ENCODE measurements at places on chromosomes 11 and 22.
A peak's percentile ranks its signal among the peaks of the same experiment; 100 is the strongest.

DNA sequence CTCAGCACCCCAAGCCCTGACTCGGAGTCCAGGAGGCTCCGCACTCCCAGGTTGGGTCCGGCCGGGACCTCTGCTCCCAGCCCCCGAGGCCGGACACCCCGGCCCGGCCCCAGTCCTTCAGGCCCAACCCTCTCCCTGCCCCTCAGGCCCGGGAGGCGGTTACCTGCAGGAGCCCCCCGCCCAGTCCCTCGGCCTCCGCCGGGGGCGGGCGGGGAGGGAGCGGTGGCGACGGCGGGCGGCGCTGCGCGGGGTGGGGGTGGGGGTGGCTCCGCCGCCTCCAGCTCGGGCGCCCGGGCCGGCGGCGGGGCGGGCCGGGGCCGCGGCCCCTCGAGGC lies 310 bp downstream of the TCF20 start:
- no peak for DNase-seq

DNA sequence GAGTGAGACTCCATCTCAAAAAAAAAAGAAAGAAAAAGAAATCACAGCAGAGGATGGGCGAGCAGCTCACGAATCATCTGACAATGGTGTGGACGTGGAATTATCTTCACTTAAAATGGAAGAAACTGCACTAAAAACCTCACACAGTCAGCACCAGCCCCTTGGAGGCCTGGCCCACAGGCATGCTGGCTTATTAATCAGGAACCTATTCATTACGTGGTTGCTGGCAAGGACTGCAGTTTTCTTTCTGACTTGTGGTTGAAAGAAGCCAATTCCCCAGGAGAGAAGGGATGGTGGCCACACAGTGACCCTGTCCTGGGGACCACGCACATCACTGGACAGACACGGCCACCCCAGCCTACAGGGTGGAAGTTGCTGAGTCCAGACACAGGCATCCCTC lies 401.1 kb downstream of the CTTN start:
- DNase-seq = no peak

GRCh38 chr11:2093575-2094353 lies 45.4 kb downstream of the IGF2 start:
- no peak for DNase-seq

- DNase-seq = no peak
Measured at GRCh38 chr11:40376331-40376730, 1083.1 kb downstream of the LRRC4C start.

- DNase-seq = no peak
Measured at GRCh38 chr11:80925321-80925720, 1484.5 kb upstream of the TENM4 start.

GRCh38 chr11:12526789-12527188 lies 147.4 kb upstream of the TEAD1 start:
- no peak for DNase-seq

GRCh38 chr22:23709107-23709506 lies 18.3 kb downstream of the RGL4 start:
- no peak for DNase-seq

DNA sequence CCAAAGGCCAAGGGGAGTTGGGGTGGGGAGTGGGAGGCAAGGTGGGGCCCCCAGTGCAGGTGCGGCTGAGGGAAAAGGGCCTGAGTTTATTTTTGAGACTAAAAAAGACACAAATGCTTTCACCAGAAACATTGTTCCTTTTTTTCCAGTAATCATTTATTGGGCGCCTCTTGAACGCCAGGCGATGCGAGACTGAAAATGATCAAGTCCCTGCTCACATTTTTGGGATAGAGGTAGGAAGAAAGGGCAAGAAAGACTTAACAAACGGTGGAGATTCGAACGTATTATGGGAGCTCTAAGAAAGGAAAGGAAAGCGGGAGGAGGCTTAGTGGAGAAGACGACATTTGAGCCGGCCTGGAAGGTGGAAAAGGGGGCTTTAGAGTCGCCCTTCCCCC lies 796 bp upstream of the SF3B2 start:
- DNase-seq = no peak

GRCh38 chr22:23754980-23755636 lies 883 bp upstream of the VPREB3 start:
- no peak for DNase-seq

GRCh38 chr11:2527621-2528291 lies 82.9 kb downstream of the KCNQ1 start:
- no peak for DNase-seq

- DNase-seq = no peak
Measured at GRCh38 chr22:26045860-26046259, 123.4 kb upstream of the SEZ6L start.

- no peak for DNase-seq
Measured at GRCh38 chr11:18749681-18750319, 23.8 kb upstream of the IGSF22 start.

DNA sequence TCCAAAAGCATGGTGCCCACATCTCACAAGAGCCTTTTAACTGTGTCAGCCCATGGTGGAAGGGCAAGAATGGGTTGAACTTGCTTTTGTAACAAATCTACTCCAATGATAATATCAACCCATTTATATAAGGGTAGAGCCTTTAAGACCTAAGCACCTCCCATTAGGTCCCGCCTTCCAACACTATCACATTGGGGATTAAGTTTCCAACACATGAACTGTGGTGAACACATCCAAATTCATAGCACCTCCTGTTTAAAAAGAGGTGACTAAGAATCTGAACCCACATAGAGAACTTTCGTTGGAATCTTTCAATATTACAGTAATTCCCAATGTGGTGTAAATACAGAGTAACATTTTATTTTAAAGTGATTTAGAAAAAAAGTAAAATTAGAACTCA lies 9.2 kb upstream of the CNTF start:
- no peak for DNase-seq

DNA sequence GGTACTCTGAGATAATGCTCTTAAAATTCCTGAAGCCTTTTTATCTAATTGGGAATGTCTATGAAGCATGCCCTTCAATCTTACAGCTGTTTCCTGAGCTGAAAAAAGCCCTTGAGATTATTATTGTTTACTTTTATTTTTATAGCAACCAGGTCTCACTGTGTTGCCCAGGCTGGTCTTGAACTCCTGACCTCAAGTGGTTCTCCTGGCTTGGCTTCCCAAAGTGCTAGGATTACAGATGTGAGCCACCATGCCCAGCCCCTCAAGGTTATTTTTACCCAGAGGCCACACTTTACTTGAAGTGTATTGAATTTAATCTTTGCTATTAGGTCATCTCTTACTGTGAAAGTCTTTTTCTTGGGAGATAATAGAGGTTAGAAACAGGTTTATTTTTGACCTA lies 7.0 kb upstream of the SWAP70 start:
- DNase-seq = no peak

GRCh38 chr11:70580036-70580805 lies 181.9 kb downstream of the CTTN start:
- DNase-seq = no peak

GRCh38 chr22:36331306-36331911 lies 56.4 kb downstream of the MYH9 start:
- DNase-seq = peak; percentile 66

DNA sequence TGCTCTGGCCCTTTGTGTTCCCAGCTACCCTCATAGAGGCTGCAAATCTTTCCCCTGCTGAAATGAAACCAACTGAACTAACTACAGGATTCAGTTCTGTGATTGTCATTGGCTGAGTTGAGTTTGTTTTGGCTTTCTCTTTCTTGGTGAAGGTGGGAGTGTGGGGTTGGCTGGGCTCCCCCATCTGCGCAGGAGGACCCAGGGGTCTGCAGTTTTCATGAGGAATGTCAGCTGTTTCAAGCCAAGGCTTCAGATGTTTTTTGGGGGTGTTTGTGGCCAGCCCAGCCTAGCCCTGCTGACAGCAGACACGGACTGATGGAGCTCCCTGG lies 34.0 kb downstream of the LRP5 start:
- no peak for DNase-seq

DNA sequence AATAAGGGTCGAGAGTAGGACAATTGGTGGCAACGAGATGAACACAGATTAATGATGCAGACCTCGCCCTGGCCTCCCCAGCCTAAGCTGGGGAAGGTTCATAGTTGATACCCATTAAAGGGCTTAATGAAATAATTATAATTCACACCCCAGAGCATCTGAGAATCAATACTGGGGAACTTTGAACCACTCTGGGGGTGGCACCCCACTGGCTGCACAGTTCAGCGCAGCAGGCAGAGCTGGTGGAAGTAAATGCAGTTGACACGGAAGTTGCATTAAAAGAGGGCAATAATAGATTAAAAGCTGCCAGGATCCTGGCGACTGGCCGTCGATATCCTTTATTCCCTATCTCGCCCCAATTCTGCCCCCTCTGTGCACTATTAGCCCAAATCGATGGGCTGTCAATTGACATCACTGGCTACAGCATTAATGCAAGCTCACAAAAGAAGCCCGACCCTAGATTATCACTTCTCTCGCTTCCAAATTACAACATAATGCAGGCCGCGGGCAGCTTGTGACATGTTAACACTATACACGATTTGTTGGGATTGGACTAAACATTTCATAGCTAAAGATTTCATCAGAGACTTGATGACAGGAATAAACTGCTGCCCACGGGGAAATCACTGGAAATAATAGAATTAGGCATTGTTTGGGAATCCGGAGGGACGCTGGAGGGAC lies 14.5 kb downstream of the HSPA8 start:
- DNase-seq = no peak

- no peak for DNase-seq
Measured at GRCh38 chr11:118364956-118365615, 5.7 kb downstream of the UBE4A start.

GRCh38 chr11:45576461-45577215 lies 88.8 kb downstream of the CHST1 start:
- no peak for DNase-seq

DNA sequence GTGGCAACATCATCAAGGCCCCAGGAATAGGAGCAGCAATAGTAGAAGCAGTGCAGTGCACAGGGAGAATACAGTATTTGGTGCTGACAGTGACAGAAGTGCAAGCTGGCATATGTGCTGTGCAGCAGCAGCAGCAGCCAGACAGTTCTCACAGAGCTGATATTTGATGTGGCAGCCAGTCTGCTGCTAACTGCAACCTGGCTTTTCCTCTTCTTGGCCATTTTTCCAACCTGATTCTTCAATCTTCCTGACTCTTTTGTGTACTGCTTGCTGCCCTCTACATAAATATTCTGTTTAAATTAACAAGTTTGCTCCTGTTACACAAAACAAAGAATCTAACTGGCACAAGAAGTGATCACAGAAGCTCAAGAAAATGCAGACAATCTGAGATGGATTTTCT lies 102.0 kb downstream of the CASP12 start:
- DNase-seq = no peak

DNA sequence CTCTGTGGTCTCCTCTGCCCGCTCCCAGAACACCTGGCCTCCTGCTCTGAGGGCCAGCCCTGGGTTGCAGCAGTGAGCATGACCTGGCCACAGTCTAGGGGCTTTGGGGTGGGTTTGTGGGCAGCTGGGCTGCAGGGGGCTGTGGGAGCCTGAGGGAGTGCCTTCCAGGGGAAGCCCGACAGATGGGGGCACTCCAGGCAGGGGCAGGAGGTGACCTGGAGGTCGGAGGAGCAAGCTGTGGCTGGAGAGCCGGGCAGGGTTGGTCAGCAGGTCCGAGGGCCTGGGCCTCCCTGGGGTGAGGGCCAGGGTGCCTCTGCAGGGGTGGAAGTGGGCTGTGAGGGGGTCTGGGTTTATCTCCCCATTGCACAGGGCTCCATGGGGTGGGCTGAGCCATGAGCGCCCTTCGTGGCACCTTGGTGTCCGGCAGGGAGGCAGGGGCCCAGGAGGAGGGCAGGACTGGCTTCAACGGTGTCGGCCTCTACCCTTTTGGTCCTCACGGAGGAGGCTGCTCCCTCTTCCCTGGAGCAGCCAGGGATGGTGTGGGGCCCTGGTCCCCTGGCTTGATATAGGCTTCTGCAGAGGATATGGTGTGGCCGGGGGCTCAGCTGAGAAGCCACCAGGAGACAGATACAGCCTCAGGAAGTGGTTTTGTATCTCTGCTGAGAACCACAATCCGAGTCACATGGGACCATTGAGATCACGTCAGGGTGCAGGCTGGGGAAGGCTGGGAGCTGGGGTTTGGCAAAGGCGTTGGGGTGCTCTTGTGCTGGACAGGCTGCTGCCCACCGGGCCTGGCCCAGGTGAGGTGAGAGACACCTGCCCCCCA lies 22.3 kb downstream of the KCNQ1 start:
- DNase-seq = peak; percentile 38

DNA sequence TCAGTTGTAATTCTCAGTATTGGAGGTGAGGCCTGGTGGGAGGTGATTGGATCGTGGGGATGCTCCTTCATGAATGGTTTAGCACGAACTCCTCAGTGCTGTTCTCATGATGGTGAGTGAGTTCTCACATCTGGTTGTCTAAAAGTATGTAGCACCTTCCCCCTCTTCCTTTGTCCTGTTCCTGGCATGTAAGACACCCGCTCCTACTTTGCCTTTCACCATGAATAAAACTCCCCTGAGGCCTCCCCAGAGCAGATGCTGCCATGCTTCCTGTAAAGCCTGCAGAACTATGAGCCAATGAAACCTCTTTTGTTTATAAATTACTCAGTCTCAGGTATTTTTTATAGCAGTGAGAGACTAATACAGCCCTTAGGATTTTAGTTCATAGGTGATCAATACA lies 191.5 kb downstream of the MAML2 start:
- DNase-seq = no peak

- DNase-seq = no peak
Measured at GRCh38 chr11:120259241-120259640, 19.3 kb downstream of the POU2F3 start.

DNA sequence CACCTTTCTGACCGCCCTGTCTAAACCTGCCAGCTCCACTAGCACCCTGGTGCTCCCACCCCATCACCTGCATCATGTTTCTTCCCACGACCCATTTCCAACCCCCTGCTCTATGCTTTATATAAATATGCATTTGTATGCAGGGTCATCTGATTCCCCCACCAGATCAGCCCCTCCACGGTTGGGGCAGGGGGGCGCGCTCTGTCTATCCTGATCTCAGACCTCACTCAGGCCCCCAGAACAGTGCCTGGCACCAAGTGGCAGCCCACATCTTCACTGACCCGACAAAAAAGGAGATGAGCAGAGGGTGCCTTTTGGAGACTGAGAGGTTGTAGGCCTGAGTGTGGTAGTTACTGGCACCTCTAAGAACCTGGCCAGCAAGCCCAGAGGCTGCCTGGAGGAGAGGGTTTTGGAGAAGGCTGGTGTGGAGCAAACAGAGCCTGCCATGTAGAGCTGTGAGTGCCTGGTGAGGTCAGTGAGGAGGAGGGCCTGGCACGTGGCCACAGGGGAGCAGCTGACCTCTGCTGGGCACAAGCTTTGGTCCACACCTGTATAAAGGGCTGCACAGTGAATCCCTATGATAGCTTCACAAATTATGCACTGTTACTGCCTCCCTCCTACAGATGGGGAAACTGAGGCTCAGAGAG lies 86.3 kb upstream of the RTL6 start:
- no peak for DNase-seq
